ENCODE measurements at places on chromosomes 12 and 14. TPM values are rescaled to one million over a fixed set of nuclear protein-coding genes. Genes with fewer than 3 reads are reported as not detected.
A peak's percentile ranks its signal among the peaks of the same experiment; 100 is the strongest.

GRCh38 chr12:42809226-42809625 is 219.7 kb upstream of the PRICKLE1 start:
- no peak for DNase-seq

- DNase-seq = no peak
Measured at GRCh38 chr12:124401704-124402221, 106.9 kb downstream of the RFLNA start.

GRCh38 chr14:106508216-106508615 is 981.8 kb downstream of the TMEM121 start:
- DNase-seq = no peak

GRCh38 chr12:48822139-48822538 is 3.8 kb downstream of the CACNB3 start:
- no peak for DNase-seq

- no peak for DNase-seq
Measured at GRCh38 chr14:84282618-84283017, 1247.3 kb upstream of the FLRT2 start.

DNA sequence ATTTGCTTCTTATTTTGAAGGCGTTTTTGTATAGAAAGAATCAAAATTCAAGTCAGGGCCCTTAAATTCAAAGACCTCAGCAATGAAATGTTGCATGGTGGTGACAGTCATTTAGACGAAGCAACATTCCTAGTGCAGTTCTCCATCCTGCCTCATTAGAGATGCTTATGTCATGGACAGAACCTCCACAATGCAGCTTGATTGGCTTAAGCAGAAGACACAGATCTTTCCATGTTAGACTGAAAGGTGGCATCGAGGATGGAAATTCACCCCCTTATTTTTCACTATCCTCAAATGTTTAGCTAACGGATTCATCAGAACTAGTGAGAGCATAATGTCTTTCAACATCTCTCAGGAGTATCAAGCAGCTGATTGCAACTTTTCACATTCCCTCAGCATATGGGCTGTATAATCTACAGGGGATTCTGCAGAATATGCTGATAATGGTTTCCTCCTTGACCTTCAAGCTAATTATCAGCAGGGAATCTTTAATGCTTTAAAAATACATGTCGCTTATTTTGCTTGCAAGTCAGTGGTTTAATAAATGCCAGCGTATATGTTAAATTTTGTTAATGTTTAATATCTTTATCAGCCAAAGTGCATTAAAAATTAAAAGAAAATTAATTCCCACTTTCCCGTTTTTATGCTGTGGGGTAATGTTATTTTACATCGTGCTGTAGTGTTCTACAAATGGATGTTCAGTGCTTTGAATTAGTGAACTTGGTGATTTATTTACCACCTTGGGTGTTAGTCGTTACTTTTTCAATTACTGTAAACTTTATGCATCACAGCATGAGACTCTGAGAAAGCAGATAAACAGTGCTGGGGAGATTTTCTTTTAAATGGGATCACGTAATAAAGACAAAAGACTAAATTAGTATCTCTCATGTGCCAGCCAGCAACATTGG is 12.8 kb upstream of the NRDE2 start:
- no peak for DNase-seq

DNA sequence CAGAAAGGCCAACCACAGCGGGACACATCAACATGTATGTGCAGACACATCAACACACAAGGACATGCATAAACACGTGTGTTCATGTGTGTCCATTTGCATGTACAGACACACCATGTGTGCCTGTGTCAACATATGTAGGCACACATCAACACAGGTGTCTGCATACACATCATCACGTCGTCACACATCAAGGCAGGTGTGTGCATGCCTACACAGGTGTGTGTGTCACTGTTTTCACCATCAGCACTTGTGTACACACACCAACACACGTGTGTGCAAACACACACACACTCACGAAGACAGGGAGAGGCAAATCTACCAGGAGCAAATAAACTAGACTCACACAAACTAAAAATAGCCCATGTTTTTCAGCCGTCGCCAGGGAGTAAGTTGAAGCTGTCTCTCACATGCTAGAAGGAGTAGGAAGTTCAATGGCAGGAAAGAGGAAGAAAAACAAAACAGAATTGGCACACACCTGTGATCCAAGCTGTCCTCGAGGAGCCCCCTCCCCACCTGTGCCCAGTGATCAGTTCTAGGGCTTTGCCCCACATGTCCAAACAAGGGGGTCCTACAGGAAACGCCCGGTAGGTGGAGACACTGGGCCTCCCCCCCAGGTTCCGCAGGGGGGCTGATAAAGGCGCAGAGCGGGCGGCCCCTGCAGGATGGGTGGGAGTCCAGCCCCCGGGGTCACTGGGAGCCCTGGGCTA is 7.4 kb downstream of the SCARB1 start:
- DNase-seq = no peak

DNA sequence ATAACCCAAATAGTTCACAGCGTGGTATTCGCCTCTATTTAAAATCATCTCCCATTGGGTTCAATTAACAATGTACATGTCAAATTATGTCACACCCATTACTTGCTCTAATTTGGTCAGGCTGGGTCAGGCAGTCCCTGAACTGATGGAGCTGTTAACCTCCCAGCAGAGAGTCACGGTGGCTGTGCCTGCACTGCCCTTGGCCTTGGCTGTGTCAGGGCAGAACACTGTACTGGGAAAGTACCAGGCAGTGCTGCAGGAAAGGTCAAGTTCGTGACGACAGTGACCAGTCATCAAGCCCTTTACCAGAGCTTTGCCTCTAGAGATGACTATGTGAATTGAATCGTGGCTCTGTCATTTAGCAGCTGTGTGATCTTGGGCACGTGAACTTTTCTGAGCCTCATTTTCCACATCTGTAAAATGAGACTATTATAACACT is 100.0 kb downstream of the ARF6 start:
- DNase-seq = no peak

DNA sequence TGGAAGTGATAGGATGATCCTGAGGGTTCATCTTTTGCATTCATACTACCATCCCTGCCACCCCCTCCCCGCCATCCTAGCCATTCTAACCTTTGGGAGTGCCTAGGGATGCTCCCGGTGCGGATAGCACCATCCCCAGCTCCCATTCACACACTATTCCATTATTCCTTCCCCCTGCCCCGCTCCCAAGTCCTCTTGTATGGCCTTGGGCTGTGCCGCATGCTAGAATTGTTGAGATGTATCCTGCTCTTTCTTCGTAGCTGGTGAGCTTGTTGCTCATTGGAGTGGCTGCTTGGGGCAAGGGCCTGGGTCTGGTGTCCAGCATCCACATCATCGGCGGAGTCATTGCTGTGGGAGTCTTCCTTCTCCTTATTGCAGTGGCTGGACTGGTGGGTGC is 644 bp downstream of the TSPAN31 start:
- DNase-seq = no peak

GRCh38 chr12:72323881-72324280 is 51.7 kb downstream of the TRHDE start:
- DNase-seq = no peak

GRCh38 chr12:26399381-26399780 is 204.0 kb downstream of the SSPN start:
- DNase-seq = no peak

- DNase-seq = no peak
Measured at GRCh38 chr12:32949815-32950214, 53.2 kb upstream of the PKP2 start.

GRCh38 chr12:112964067-112964670 is 14.2 kb upstream of the OAS2 start:
- no peak for DNase-seq

DNA sequence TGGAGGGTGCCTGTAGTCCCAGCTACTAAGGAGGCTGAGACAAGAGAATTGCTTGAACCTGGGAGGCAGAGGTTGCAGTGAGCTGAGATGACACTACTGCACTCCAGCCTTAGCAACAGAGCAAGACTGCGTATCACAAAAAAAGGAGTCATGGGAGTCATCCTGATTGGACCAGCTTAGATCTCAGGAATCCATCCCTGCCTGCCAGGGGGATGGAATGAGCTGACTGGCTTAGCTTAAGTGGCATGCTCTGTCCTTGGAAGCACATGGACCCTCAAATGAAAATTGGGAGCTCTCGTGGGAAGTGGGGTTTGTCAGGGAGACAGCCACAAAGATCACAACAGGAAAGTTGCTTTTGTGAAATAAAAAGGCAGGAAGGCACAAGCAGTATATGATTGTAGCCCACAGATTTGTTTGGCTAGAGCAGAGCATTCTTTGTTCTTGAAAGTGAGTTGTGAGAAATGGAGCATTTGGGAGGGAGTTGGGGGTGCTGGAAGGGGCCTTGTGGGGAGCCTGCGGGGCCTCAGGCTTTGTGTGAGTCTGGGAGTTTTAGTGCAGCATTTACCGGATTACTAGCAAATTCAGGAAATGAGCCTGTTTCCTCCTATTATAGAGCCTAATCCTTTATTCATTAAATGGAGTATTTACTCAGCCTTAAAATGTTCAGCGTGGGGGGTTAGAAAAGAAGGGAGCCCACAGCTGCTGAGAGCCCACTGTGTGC is 30.7 kb downstream of the DGLUCY start:
- DNase-seq = no peak

GRCh38 chr14:105938055-105938863 is 411.9 kb downstream of the TMEM121 start:
- no peak for DNase-seq

- DNase-seq = peak; percentile 19
Measured at GRCh38 chr14:105271224-105271890, 23.0 kb downstream of the BTBD6 start.

DNA sequence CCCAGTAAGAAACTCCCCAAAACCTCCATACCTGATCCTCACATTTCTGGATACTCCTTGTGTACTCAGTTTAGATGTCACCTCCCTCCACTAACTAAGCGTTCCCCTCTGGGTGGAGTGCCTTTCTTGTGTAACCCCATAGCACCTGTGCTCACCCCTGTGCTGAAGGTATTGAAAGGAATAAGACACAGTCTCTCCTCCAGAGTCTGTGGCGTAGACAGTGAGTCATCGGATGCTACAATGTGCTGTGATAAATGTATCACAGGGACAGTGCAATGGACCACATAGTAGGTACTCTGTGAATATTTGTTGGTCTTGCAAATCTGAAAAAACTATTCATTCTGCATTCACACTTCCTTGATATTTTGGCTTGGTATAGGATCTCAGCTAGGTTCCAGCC is 30.8 kb downstream of the TSPAN9 start:
- DNase-seq = no peak

- no peak for DNase-seq
Measured at GRCh38 chr14:95294834-95295599, 24.7 kb downstream of the CLMN start.

DNA sequence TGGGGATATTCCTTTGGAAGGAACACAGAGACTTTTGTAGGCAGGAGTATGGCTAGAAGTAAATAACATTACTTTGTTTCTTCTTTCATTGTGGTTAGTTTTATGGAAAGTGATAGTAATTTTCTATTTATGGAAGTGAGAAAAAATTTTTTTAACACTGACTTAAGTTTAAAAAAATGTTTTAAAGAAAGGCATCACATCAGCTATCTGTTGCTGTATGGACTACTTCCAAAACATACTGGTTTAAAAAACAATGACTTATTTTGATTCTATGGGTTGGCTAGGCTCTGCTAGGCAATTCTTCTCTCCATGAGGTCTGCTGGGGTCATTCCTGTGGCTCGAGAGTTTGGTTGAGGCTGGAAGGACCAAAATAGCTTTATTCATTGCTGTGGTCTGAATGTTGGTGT is 31.7 kb upstream of the SLC38A2 start:
- no peak for DNase-seq

- no peak for DNase-seq
Measured at GRCh38 chr14:21048638-21049037, 6.5 kb downstream of the RNASE7 start.

DNA sequence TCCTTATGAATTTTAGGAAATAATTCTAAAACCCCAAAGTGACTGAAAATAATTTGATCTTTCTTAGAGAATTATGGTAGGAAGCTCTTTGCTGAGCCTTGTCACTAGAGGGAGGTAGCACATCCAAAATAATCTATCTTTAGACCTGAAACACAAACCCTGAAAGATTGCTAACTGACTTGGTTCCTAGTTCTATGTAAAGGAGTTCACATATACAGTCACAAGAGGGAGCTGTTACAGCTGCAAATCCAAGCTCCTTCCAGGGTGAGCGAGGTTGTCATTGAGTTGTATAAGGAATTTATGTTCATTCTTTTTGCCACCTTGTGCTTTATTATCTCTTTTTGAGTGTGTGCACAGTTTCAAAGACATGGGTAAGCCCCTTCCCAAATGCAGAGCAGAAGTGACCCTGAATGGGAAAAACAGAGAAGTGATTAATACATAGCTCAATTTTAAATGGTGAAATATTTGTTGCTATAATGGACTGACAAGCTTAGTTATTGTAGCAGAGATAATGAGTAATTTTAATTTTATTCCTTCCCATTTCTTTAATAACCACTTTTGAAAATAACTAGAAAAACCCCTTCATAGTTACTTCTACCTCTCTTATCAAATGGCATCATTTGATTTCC is 387.9 kb downstream of the DAD1 start:
- no peak for DNase-seq

DNA sequence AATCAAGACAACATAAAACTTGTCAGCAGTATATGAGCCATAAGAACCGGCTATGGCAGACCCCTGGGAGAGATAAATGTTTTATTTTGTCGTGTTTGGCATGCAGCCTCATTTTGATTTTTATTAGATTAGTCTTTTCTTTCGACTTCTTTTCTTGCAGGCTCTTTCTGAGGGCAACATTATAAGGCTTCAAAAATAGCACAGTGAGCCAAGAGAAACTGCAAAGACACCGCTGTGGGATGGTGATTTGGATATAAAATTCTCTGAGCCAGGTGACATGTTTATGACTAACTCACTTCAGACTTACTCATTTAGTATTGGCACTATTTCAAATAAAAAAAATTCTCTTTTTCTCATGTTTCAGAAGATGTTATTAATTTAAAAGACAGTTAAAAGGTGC is 96.8 kb upstream of the PKP2 start:
- no peak for DNase-seq

DNA sequence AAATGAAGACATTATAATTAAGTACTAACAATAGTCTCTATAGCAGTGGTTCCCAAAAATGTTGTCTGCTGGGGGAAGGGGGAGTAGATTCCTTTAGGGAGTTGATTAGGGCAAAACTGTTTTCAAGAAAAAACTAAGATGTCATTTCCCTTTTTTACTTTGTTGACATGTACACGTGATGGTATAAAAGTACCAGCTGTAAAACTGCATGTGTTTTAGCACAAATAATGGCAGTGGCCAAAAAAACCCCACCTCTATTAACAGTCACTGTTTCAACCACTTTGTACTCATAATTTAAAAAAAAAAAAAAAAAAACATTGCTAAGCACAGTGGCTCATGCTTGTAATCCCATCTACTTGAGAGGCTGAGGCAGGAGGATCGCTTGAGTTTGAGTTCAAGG is 61.7 kb downstream of the PPP1R12A start:
- DNase-seq = no peak

GRCh38 chr12:8687846-8688601 is 9.8 kb upstream of the RIMKLB start:
- DNase-seq = peak; percentile 67

GRCh38 chr12:104439137-104439536 is 17.6 kb upstream of the CHST11 start:
- no peak for DNase-seq

GRCh38 chr14:49516286-49516685 is 69.9 kb downstream of the RPS29 start:
- DNase-seq = no peak

Gene ESR2
- 0.11 TPM for total RNA-seq

Gene PCED1B
- 3.3 TPM for total RNA-seq

Gene TMTC1
- total RNA-seq = 16.1 TPM

Gene KRT82
- total RNA-seq = not detected

Gene OVCH1
- total RNA-seq = not detected

Gene POTEG
- total RNA-seq = not detected

Gene CIROP
- not detected for total RNA-seq

Gene KCNK13
- 0.39 TPM for total RNA-seq

Gene SIRT4
- 2.1 TPM for total RNA-seq

Gene FAM181A
- not detected for total RNA-seq

Gene SSPN
- total RNA-seq = 0.72 TPM

Gene OR6C6
- not detected for total RNA-seq

Data from H9 (cell line).